Mucosa of gallbladder (tissue), 1 donor: ENCODE measurements at places on chromosomes 3 and 15.

DNA sequence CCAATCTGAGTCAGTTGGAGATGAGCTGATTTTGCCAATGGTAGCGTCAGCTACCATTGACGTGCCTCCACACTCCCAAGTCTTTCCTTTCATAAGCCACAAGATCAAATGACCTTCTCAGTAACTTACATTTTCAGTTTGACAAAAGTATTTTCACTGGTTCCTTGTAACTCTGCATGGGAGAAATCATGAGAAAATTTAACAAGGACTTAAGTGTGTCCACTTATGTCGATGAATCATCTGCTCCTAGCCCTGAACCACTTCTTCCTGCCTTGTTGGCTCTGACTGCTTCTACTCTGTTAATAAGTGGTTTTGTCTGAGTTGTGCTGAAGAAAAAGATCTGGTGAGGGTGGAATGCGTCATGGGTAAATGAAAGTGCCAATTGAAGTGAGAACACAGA lies 101.2 kb downstream of the NFKBIZ start:
- DNase-seq = no peak

GRCh38 chr3:111737706-111738086 lies 121.4 kb upstream of the PHLDB2 start:
- DNase-seq = peak; percentile 75

- DNase-seq = no peak
Observed at GRCh38 chr3:129618186-129618820, 11.8 kb upstream of the PLXND1 start.

DNA sequence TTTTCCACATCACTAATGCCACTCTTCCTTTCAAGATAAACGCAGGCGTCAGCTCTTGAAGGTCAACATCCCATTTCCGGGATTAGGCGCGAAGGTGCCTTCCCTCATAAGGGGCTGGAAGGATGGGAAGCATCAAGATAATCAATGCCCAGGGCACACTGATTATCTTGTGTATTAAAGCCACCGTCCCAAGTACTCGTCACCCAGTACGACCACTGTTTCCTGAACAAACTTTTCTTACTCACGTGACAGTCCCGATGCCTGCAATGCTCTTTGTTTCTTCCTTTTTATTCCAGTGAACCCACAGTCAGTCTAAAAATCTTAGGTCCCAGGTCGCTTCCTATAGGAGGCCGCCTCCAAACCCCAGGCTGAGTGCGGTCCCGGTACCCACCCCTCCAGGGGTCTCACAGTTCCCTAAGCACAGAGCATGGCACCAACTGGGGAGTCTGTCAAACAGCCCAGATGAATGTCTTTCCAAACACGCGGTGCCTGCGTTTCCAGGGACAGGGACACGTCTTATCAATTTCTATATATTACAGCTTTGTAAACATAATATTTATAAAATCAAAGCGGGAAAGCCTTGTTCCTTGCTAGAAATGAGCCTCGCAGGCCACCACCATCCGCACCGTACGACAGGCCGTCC lies 589 bp downstream of the ANAPC13 start:
- DNase-seq = peak; percentile 93

DNA sequence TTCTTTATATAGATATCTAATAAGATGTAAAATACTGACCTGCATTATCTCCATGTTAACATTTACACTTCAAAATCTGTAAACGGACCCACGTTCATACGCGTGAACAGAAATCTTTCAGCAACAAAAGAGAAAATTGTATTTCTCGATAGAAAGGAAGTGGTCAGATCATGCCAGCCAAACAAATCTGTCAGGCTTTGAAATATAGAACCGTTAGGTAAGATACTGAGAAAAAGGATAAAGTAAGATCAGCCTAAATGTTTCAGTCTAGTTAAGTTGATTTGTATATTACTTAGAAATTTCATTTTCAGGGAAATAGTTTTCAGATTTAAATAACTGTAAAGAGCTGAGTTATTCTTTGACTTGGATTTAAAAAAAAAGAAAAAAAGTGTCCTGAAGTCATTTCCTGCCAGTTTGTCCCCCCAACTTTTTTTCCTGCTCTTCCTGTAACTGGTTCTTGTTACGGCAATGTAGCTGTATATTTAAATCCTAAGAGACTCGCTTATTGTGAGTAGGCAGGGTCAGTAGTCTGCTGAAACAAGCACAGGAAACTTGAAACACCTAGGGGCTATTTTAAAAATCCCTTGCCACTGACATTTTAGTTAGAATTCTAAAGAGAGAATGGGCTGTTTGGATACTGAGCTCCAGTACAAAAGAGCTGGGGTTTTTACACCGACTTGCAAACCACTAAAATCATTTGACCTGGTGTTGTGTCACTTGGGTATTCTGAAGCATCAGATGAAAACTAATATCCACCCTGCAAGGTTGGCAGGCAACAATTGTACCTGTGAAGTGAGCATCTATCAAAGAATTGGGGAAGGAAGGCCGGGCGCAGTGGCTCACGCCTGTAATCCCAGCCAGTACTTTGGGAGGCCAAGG lies 237.5 kb downstream of the UBE2E2 start:
- no peak for DNase-seq

GRCh38 chr15:88002706-88003105 lies 253.8 kb downstream of the NTRK3 start:
- DNase-seq = no peak

DNA sequence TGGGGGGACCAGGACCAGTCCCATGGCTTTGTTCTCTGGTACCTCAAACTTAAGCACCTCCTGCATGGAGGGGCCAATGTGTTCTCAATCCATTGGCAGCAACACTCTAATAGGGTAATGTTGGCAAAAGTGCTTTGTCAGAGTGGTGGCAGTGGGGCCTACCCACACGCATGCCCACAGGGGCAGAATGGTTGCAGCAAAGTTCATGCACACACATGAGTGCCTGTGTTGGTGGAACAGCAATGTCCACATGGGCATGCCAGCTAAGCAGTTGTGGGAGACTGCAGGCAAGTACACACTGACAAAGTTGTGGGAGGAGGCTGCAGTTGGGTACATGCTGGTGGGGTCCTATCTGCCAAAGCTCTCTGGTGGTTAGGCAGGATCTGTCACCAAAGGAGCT lies 645.2 kb downstream of the ZNF385D start:
- no peak for DNase-seq

- DNase-seq = no peak
Observed at GRCh38 chr3:56753206-56753820, 48.4 kb downstream of the ARHGEF3 start.

- no peak for DNase-seq
Observed at GRCh38 chr3:55197021-55197420, 269.2 kb upstream of the LRTM1 start.

- DNase-seq = no peak
Observed at GRCh38 chr3:139909811-139910210, 25.2 kb upstream of the CLSTN2 start.

DNA sequence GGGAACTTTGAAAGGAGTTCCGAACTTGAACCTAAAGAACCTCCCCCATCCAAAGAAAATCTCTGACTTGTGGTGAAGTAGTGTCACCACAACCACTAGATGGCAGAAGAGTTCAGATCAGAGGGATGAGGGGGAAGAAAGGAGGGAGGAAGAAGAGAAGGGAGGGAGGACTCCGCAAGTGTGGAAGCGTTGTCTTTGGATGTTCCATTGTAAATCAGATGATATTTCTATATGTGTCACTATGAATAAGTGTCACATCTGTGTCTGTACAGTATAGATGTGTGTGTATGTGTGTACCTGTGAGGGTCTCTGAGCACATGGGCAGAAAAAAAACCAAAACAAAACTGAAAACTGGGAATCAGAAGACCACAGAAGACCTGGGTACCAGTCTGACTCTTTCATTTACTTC lies 16.9 kb downstream of the SLC24A1 start:
- DNase-seq = peak; percentile 22

DNA sequence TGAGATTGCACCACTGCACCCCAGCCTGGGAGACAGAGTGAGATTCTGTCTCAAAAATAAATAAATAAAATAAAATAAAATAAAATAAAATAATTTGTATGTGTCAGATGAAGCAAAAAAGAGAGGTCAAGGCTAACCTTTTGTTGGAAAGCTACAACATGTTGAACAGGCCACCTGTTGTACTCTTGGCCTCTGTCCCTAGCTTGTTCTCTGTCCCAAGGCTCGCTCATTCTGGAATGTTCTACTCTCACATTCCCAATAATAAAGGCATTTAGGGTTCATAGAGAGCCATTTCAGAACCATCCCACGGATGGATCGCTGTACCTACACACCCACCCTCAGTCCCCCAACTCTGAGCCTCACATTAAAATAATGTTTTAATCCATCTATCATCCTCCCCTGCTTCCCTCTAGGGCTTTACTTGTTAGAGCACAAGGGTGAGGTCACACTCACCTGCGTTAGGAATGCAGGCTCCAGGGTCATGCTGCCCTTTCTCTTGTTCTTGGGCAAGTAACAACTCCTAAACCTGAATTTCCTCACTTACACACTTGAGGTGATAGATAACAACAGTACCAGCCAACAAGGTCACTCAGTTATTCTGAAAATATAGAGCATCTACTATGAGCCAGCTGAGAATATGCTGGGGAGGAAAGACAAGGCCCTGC lies 24.9 kb upstream of the KCTD6 start:
- no peak for DNase-seq

DNA sequence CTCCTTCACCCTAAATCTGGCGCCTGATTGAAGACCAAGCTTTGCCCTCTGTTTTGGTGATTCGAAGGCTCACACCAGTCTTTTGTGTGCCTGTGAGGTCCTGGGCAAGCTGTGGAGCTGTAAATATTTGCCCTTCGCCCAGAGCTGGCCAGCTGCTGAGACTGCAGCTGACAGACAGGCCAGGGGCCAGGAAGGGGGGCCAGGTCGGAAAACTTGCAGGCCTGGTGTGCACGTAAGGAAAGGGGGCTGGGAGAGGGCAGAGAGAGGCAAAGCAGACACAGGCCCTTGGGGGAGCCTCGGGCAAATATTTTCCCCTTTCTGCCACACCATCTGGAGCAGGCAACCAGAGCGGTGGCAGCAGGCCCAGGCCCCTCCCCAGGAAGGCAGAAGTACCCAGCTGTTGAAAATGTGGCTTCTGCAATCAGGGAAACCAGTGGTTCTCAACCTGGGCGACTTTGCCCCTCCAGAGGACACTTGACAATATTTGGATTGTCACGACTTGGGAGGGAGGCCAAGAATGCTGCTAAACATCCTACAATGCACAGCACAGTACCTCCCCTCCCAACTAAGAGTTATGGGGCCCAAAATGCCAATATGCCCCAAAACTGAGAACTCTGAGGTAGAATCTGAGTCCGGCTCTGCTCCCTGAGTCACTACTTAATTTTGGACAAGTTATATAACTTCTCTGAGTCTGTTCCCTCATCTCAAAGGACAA lies 2.5 kb downstream of the PDZRN3 start:
- peak; percentile 42 for DNase-seq

GRCh38 chr3:69740103-69741021 lies 1.1 kb downstream of the MITF start:
- DNase-seq = peak; percentile 18

- DNase-seq = peak; percentile 33
Observed at GRCh38 chr3:59654123-59654479, 604.3 kb upstream of the CFAP20DC start.

- DNase-seq = no peak
Observed at GRCh38 chr3:71131375-71132314, 451.9 kb downstream of the FOXP1 start.

- DNase-seq = no peak
Observed at GRCh38 chr3:49027634-49028033, 1.6 kb downstream of the IMPDH2 start.

- no peak for DNase-seq
Observed at GRCh38 chr3:88480822-88481221, 331.1 kb downstream of the C3orf38 start.

GRCh38 chr3:33491721-33492120 lies 51.5 kb upstream of the UBP1 start:
- no peak for DNase-seq

- DNase-seq = no peak
Observed at GRCh38 chr15:40633178-40633577, 39.1 kb downstream of the KNL1 start.

GRCh38 chr3:133937756-133938601 lies 42.3 kb upstream of the RAB6B start:
- DNase-seq = peak; percentile 10

DNA sequence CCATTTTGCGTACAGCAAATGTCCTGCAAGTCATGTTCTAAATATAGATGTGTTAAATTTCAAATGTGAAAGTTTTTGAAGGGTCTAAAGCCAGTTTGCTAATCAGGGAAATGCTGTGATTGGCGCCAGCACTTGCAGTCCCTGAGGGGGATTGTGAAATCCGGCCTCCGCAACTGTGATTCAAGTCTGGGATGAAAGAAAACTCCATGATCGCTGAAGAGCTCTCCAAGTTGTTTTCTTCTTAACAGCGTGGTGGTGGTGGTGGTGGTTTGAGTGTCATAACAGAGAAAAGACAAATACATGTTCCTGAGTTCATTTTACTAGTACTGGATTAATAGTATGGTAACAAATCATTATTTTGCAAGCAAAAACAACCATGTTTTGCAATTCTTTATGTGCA lies 51.8 kb downstream of the MITF start:
- DNase-seq = peak; percentile 34

- no peak for DNase-seq
Observed at GRCh38 chr3:41580274-41580959, 381.1 kb downstream of the CTNNB1 start.

DNA sequence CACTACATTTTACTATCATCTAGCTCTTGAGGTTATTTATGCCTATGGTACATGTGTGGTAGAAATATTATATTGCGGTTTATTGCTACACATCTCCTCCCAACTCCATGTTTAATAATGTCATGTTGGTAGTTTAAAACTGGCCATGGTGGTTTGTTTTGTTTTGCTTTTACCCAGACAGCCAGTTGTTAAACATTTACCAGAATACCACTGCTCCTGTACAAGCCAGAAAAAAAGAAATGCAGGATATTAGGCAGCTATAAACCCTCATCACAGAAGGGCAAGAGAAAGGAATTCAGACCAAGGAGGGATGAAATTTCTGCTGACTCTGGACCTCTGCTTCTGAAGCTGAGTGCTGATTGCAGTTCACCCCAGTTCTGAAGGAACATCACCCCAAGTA lies 451.8 kb upstream of the IL12A start:
- DNase-seq = no peak

- no peak for DNase-seq
Observed at GRCh38 chr3:179962629-179963387, 73.9 kb downstream of the PEX5L start.

GRCh38 chr3:110174908-110175307 lies 837.6 kb upstream of the DPPA4 start:
- no peak for DNase-seq

- DNase-seq = no peak
Observed at GRCh38 chr3:29683018-29683993, 402.4 kb downstream of the RBMS3 start.

GRCh38 chr3:120798346-120798745 lies 55.8 kb downstream of the GTF2E1 start:
- DNase-seq = no peak

GRCh38 chr15:72824781-72825180 lies 41.2 kb upstream of the ADPGK start:
- DNase-seq = no peak

- no peak for DNase-seq
Observed at GRCh38 chr3:120022729-120023128, 71.5 kb downstream of the GSK3B start.

DNA sequence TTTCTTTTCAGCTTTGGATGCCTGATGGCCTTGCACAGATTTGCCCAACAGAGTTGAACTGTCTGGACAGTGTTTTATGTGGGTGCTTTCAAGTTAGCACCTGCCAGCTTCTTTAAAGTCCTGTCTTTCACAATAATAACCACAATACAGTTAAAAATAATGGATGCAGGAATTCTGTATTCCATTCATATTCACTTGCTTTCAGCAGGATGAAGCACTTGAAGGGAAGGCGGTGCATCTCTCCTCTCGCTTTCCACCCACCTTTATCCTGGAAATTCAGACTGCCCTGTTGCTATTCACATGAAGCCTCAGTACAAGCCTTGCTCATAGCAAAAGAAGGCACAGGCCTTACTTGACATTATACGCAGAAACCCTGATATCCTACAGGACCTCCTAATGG lies 26.5 kb upstream of the GYG1 start:
- no peak for DNase-seq
